Uterus (tissue), 4 donors: ENCODE measurements at places on chromosomes 13 and 19.

GRCh38 chr13:42968906-42969305 is 23.1 kb downstream of the EPSTI1 start:
- no peak overlapping the region for H3K27ac ChIP-seq
- no peaks in the 10 kb centered on the region for H3K36me3 ChIP-seq

GRCh38 chr19:21483589-21484170 is 21.7 kb upstream of the ZNF429 start:
- peak; percentile 51 for DNase-seq
- no peaks in the 10 kb centered on the region for H3K36me3 ChIP-seq
- no peak overlapping the region for H3K4me3 ChIP-seq

- no peak overlapping the region for H3K27ac ChIP-seq
- no peaks in the 10 kb centered on the region for H3K4me1 ChIP-seq
- H3K36me3 ChIP-seq: no peaks in the 10 kb centered on the region
- no peaks in the 10 kb centered on the region for H3K27me3 ChIP-seq
Measured at GRCh38 chr19:3852614-3853254, 16.1 kb downstream of the ZFR2 start.

DNA sequence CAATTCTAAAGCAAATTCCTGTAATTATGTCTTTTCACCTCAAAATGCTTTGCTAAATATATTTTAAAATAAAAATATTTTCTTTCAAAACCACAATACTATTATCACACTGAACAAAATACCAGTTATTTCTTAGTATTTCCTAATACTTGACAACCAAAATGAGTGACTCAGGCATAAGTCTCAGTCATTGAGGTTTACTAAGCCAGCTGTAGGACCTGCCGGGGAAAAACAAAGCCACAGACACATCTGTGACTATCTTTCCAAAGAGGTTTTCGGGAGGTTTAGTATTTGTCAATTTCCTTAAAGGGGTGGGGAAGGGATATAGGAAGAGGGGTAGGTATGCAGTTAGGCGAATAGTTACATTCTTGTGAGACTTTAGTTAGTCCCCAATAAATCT is 3.2 kb upstream of the ZNF235 start:
- H3K36me3 ChIP-seq: no peaks in the 10 kb centered on the region
- no peaks in the 10 kb centered on the region for H3K4me1 ChIP-seq
- H3K27me3 ChIP-seq: no peaks in the 10 kb centered on the region
- H3K27ac ChIP-seq: no peak overlapping the region
- H3K4me3 ChIP-seq: no peak overlapping the region
- no peak for DNase-seq
